Motor neuron (in vitro differentiated cells): ENCODE measurements at places on chromosomes 3 and 15. TPM values are rescaled to one million over a fixed set of nuclear protein-coding genes. Genes with fewer than 3 reads are reported as not detected.

The GAP43 gene
- total RNA-seq = 289 and 312 TPM in 2 replicates

The P2RY14 gene
- total RNA-seq = 5.6 and 10.0 TPM in 2 replicates

The CCR2 gene
- 0.25 TPM in 1 of 2 replicates, not detected in the other for total RNA-seq

The CDCP1 gene
- 0.21 and 0.22 TPM in 2 replicates for total RNA-seq

The PLCB2 gene
- 1.2 and 2.0 TPM in 2 replicates for total RNA-seq

The TRH gene
- total RNA-seq = 3.9 and 4.0 TPM in 2 replicates

The NANOGP8 gene
- total RNA-seq = not detected in 2 replicates

The POPDC2 gene
- 4.6 TPM in 2 replicates for total RNA-seq

The AADACL2 gene
- total RNA-seq = 0.13 TPM in 1 of 2 replicates, not detected in the other

The PAQR5 gene
- 0.29 and 0.36 TPM in 2 replicates for total RNA-seq

The GOLGA8K gene
- 1.6 and 2.1 TPM in 2 replicates for total RNA-seq

The LAMB2 gene
- total RNA-seq = 183 and 217 TPM in 2 replicates
